ENCODE measurements at places on chromosomes 2 and 18.

DNA sequence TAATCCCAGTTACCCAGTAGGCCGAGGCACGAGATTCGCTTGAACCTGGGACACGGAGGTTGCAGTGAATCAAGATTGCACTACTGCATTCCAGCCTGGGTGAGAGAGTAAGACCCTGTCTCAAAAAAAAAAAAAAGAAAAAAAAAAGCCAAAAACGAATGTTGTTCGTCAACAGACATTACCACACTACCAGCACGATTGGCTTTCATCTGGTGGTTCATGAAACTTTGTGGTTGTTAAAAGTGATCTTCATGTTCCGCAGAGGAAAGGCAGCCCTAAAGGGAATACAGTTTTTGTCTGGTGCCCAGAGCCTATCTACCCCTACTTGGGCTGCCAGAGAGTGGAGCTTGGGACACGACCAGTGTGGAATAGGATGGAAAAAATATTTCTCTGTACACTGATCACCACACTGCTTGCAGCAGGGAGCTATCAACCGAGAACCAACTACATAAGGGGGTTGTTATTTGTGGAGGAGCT is 13.6 kb upstream of the CXCR4 start:
- DNase-seq = no peak

- peak; percentile 91 for DNase-seq
Measured at GRCh38 chr2:36357847-36358659, 2.5 kb downstream of the CRIM1 start.

GRCh38 chr18:44231936-44232335 is 448.8 kb upstream of the SETBP1 start:
- no peak for DNase-seq

DNA sequence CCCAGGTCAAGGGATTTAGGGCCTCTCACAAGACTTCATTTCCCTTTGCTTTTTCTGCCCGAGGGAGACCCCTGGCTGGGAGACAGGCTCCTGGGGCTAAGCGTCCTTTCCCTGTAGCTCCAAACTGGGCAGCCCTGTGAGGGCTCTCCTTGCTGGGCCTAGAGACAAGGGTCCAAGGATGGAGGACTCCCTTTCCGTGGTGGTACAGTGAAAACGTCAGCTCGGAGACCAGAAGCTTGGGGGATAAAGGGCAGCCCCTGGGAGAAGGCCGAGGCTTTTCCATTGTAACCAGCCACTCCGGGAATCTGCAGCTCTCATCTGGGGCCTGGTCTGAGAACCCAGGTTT is 2.3 kb downstream of the SIX2 start:
- DNase-seq = no peak

- no peak for DNase-seq
Measured at GRCh38 chr2:238289574-238289973, 1.2 kb upstream of the PER2 start.

DNA sequence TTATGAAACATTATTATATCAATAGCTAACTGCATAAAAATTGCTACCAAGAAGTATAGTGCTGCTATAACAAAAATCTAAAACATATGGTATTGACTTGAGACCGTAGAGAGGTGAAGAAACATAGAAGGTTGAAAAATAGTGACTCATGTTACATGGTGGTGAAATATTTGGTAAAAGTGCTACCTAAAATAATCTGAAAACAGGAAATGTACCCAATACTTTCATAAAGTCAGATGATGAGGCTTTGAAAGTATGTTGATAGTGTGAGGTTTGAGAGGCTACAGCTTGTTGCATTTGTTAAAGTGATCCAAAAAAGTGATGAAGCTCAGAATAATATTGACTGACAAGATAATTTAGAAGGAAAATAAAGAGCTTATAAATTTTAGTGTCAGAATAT is 718.7 kb upstream of the SLC8A1 start:
- peak; percentile 51 for DNase-seq

- DNase-seq = peak; percentile 70
Measured at GRCh38 chr2:230721712-230722111, 9.1 kb downstream of the CAB39 start.

DNA sequence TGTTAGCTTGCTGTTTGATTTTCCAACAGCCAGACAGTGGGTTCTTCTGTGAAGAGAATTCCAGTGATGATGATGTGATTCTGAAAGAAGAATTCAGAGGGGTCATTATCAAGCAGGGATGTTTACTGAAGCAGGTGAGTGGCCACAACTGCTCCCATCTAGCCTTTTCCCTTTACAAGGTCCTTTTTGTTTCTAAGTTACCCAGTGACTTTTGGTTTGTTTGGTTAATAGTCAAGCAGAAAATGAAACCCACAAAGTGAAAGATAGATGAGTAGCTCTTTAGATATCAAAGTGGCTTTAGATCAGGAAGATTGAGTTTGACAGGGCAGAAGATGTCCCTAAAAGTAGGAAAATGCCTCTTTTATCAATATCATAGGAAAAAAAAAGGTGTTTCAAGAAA is 23.3 kb downstream of the PLEK start:
- DNase-seq = no peak

DNA sequence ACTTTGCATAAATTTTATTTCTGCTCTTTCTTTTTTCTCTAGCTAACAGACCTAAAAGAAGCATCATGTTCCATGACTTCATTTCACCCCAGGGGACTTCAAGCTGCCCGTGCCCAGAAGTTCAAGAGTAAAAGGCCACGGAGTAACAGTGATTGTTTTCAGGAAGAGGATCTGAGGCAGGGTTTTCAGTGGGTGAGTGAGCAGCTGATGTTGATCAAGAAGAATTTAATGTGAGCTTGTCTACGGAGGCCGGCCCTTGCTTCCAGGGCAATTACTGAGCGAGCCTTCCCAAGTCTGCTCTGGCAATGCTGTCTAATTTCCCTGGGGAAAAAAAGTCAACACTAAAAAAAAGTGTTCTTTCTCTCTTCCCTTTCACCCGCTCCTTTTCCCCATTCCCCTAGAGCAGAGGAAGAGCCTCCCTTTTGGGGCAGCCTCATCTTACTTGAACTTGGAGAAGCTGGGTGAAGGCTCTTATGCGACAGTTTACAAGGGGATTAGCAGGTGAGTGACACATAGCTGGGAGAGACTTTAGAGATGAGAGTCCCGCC is 1.2 kb downstream of the CDK15 start:
- peak; percentile 86 for DNase-seq

DNA sequence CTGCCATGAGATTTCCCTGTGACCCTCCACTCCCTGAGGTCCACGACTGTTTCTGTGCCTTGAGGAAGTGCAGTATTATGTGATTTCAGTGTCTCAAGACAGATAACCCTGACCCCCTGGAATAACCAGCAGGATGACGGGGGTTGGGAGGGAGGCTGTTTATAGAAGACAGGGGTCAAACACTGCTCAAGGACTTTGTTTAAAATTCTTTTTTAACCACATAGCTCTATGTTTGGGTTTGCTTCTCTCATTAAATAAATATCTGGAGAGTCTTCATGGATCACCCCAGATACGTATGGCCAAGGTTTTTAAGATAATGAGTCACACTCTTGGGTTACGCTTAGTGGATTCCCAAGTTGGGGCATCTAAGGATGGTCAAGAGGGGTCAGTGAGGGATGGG is 523.8 kb upstream of the TNP1 start:
- peak; percentile 58 for DNase-seq

- DNase-seq = peak; percentile 73
Measured at GRCh38 chr2:112784199-112785189, at the start of gene IL1A. Gene IL1A (minus strand): TSS chr2:112784493. CDS start chr2:112783770, 723 bp downstream.

GRCh38 chr2:103361712-103362111 is 599.9 kb downstream of the TMEM182 start:
- no peak for DNase-seq

DNA sequence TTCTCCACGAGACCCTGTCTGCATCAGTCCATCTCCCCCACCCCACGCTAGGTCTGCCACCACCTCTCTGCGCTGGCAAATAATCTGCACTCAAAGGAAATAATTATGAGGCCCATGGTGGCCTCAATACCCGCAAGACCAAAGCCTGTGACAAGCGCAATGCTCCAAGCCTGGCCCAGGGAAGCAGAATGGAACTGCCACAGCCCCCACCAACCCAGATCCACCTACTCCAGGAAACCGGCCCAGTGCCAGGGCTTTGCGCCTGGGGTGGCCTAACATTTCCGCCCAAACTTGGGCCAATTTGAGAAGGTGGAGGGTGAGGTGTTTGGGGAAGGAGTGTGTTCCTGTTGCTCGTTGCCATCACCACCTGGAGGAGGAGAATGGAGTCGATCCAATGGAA is 26.0 kb upstream of the ATOH8 start:
- no peak for DNase-seq

GRCh38 chr2:200421270-200421669 is 88.6 kb downstream of the KCTD18 start:
- no peak for DNase-seq
